ENCODE measurements at places on chromosomes 16 and 17. TPM values are rescaled to one million over a fixed set of nuclear protein-coding genes. Genes with fewer than 3 reads are reported as not detected.

DNA sequence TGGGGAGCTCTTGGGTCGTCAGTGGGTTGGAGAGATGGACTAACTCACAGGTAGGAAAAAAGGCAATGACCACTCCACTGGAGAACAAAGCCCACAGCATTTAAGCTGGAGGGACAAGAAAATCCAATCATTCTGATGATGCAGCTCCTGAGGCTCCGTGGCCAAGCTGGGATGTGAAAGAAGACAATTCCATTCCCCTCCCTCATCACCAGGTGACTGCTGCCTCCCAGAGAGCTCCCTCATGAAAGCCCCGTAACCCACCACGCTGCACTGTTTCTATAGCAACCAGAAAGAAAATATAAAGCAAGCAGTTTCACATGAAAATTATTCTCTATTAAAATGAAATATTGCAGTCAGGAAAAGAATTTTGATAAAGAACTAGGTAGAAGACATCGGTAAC lies 15.2 kb downstream of the ANKRD11 start:
- no peak for ATAC-seq

- no peak for ATAC-seq
Observed at GRCh38 chr17:81394377-81394920, 808 bp upstream of the BAHCC1 start.

- ATAC-seq: no peak
Observed at GRCh38 chr17:298791-299450, 53.7 kb downstream of the RPH3AL start.

DNA sequence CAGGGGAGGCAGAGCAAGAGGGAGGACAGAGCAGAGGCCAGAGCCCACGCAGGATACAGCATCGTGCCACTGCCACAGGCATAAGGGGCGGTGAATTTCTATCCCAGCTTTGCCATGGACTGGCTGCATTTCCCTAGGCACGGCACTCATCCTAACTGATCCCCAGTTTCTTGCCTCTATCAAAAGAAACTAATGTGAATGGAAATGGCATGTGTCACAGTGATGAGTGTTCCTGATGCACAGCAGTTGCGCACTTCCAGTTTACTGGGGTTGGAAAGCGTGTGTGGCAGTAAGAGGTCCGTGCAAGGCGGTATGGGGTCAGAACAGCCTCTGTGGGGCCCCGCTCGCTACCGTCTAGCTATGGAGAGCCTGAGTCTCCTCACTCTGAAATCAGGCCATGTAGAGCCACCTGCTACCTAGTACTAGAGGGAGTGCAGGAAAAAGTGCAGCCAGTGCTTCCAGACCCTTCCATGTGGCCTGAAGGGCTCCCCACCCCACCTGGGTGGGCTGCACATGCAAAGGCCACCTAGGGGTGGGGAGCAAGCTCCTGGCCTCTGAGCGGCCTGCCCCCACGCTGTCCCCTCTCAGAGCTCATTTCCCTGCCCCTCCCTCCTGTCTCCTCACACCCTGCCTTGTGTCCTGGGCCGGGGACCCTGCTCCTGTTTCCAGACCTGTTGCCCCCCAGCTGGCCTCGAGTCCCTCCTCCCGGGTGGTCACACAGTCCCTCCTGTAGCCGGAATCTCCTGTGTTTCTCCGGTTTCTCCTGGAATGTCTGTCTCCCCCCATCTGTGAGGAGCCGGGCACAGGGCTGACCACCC lies 5.0 kb upstream of the KCNJ18 start:
- ATAC-seq: peak; percentile 24

GRCh38 chr17:19371259-19372010 lies 6.9 kb upstream of the MAPK7 start:
- ATAC-seq: no peak

Gene SECTM1
- 16.4 TPM for total RNA-seq

Gene RPL27
- 1,154 TPM for total RNA-seq

All from activated T-helper 17 cell treated with anti-CD3 and anti-CD28 coated beads, Interleukin-2, amount 50 U/mL, for 72 hours (primary cell).